ENCODE measurements at places on chromosomes 16 and 17.
A peak's percentile ranks its signal among the peaks of the same experiment; 100 is the strongest.

GRCh38 chr17:19720210-19720475 is 3.8 kb upstream of the SLC47A2 start:
- no peak for DNase-seq

- no peak for DNase-seq
Observed at GRCh38 chr16:55510185-55510805, 1.4 kb downstream of the LPCAT2 start.

- DNase-seq: no peak
Observed at GRCh38 chr17:73835605-73836004, 191.4 kb upstream of the SDK2 start.

- no peak for DNase-seq
Observed at GRCh38 chr16:2795395-2796143, 2.7 kb upstream of the PRSS41 start.

GRCh38 chr16:87131996-87132345 is 185.2 kb downstream of the C16orf95 start:
- DNase-seq: no peak

DNA sequence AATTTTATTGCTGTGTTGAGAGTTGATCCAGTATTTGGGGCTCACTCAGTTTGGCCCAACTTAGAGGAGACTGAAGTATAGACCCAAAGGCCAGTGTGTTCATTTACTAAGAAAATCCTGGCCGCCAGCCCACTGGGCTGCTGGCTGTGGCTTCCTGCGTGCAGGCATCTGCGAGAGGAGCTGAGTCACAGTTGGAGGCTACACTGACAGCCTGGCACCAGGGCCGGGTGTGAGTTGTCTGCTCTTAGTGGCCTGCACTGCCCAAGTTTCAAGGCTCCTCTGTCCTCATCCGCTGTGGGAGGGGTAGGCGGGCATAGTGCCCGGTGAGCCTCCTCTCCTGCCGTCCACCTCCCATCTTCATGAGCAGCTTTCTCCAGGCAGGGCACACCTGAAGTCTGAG is 54.2 kb downstream of the PLD6 start:
- peak; percentile 71 for DNase-seq

GRCh38 chr16:25593260-25593659 is 98.5 kb upstream of the HS3ST4 start:
- no peak for DNase-seq

DNA sequence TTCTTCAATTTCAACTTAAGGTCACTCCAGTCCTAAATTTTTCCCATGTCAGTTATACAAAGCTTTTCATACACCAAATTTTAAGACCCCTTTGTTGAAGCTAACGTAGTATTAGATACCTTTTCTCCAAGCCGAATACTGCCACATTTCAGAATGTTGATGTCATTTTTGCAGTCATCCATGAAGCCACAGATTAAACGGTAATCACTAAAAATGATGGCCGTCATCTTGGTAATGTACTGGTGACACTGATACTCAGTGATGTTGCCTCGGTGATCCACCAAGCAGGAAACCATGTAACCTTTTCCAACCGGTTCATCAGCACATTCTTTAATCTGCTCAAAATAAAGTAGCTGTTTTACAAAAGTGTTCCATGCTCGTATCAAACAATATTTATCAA is 82.1 kb upstream of the CLEC18B start:
- DNase-seq: no peak

GRCh38 chr17:7769854-7770253 is 52.3 kb downstream of the DNAH2 start:
- DNase-seq: no peak

DNA sequence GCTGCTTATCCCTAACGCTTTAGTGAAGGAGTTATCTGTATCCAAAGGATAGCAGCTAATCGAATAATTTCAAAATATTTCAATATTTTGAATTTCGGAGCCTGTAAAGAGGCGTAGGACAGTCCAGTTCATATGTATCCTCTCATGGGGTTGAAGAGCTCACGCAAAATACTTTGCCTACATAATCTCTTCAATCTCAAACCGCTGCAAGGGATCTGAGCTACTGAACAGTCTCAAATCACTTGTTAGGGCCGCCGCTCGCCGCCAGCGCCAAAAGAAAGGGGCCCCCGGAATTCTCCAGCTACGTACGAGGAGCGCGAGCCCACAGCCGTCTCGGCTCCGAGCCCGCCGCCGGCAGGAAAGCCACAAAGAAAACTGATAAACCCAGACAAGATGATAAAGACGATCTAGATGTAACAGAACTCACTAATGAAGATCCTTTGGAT is 601 bp upstream of the RFWD3 start:
- DNase-seq: peak; percentile 40

DNA sequence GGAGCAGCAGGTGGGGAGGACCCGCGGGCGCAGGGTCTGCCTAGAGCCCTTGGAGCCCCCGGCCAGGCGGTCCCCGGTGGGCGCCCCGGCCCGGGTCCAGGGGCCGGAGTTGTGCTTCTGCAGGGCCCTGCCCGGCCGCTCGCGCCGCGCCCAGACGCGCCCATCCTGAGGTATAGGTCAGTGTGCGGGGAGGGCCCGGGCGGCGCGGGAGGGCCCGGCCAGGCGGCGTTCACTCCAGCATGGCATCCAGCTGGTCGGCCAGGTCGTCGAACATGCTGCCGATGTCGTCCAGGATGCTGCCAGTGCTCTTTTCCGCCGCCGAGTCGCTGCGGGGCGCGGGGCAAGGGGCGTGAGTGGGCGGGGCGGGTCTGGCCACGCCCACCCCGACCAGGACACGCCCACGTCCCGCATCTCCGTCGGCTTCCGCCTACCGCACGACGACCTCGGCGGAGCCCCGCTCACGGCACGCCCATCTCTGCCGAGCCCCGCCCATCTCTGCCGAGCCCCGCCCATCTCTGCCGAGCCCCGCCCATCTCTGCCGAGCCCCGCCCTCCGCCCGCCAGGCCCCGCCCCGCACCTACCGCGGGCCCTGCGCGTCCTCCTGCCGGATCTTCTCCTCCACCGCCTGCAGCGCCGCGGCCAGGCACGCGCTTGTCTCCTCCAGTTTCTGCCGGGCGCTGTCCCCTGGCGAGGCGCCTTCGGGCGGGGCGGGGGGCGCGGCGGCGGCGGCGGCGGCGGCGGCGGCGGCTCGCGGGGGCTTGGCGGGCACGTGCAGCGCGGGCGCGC is 17.9 kb downstream of the CASKIN1 start:
- DNase-seq: no peak

- DNase-seq: no peak
Observed at GRCh38 chr16:47059991-47060390, 83.8 kb downstream of the NETO2 start.

DNA sequence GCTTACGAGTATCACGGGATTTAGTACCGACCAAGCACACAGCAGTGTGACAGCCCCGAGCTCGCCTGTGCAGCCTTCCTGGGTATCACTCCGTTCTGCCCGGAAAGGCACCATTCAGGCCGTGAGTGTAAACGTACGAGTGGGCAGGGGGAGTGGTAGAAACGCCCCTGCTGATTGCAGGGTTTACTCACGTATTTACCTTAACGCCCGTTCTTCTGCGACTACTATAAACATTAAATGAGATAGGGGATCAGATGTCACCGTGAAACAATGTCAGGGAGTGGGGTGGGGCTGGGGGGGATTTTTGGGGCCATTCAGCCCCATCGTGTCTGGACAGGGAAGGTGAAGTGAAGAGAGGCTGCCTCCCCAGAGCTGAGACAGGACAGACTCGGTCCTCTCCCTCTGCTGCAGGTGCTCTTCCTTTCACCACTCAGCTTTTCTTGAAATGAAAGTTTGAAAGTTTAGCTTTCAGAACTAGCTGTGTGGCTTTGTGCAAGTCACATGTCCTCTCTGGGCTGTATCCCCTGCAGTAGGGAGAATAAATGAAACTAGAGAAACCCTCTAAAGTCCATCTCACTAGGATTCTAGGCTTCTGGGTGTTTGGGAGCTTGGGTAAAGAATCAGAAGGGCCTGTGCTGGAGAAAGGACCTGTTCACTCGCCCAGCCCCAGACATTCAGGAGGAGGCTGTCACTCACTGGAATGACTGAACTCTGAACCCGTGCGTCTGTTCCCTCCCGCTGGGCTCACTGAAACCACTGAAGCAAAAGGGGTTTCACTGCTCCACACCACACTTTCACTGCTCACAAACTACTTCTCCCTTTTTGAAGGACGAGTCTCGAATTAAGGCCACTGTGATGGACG is 66.7 kb downstream of the RPA1 start:
- no peak for DNase-seq

- peak; percentile 18 for DNase-seq
Observed at GRCh38 chr17:44220213-44221083, 973 bp upstream of the UBTF start.

- peak; percentile 60 for DNase-seq
Observed at GRCh38 chr17:27430882-27431491, 25.3 kb upstream of the KSR1 start.

GRCh38 chr16:8005096-8005860 is 585.0 kb downstream of the TMEM114 start:
- DNase-seq: no peak

- no peak for DNase-seq
Observed at GRCh38 chr16:10624527-10624926, 44.1 kb upstream of the EMP2 start.

DNA sequence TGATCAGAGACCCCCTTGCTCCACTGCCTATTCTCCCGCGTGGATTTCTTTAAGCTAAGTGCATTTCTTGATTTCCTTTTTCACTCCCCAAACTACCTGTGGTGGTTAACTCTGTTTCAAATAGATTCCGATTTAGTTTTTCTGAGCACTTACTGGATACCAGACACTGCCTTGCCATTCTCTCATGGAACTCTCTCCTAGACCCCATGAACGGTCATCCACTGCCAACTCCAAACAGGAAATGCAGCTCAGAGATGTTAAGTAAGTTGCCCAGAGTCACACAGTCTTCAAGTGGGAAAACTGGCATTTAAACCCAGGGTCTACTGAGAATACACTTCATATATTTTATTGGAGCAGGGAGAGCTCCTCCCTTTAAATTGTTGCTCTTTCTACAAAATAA is 199.4 kb downstream of the MAF start:
- no peak for DNase-seq

DNA sequence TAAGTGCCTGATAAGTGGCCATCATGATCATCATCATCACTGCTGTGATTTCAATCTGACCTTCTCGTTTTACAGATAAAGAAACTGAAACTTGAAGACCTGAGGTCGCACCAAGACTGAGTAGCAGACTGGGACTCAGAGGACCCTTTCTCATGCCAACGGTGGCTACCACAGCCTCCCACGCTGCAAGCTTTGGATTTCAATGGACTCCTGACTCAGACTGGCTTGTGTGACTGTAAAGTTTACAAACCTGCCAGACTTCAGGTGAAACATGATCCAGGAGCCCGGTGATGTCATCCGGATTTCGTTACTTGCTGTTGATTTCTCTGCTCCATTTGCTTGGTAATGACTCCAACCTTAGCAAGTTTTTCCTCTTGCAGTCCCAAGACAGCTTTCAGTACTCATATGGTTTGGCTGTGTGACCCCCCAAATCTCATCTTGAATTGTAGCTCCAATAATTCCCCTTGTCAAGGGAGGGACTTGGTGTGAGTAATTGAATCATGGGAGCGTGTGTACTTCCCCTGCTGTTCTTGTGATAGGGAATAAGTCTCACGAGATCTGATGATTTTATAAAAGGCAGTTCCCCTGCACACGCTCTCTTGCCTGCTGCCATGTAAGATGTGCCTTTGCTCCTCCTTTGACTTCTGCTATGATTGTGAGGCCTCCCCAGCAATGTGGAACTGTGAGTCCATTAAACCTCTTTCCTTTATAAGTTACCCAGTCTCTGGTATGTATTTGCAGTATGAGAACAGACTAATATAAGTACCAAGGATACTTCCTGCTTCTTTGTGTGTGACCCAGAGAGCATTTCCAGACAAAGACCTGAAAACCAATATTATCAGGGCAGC is 26.7 kb upstream of the IRX6 start:
- DNase-seq: no peak

GRCh38 chr17:83149029-83149725 is 69.8 kb downstream of the METRNL start:
- DNase-seq: no peak

DNA sequence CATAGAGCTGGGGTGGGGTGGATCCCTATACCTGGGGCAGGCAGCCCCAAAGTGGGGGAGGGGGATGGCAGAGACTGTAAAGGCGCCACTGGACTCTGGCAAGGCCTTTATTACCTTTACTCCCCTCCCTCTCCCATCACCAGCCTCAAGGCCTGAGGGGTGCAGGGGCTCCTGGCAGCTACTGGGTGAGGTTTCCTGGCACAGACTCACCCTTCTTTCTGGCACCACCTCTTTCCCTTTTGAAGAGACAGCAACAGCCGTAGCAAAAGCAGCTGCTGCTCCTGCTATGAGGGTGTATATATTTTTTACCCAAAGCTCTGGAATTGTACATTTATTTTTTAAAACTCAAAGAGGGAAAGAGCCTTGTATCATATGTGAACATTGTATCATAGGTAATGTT is 17.6 kb downstream of the RAPGEFL1 start:
- no peak for DNase-seq

DNA sequence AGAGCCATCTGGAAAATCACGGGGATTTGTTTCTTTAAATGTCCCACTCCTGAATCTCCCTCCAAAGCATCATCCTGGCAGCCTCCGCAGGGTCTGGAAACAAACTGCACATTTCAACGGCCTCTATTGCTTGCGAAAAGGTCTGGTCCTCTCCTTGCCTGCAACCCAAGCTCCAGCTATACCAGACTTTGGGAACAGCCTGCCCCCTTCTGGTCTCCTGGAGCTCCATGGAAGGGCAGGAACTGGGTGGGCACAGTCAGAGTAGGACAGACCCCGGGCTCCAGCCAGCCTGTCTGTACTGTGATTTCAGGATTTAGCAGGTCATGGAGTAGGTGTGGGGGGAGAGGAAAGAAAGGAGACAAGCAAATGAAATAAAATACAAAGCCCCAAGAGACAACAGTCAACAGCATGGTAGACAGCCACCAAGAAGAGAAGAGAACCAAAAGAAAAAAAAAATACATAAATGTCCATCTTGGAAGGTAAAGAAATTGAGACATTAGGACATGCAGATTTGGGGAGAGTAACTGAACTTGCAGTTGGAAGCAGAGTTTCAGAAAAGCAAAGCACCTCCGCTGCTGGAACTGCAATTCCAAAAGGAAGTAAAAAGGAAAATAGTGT is 2.7 kb downstream of the XYLT1 start:
- DNase-seq: peak; percentile 48

DNA sequence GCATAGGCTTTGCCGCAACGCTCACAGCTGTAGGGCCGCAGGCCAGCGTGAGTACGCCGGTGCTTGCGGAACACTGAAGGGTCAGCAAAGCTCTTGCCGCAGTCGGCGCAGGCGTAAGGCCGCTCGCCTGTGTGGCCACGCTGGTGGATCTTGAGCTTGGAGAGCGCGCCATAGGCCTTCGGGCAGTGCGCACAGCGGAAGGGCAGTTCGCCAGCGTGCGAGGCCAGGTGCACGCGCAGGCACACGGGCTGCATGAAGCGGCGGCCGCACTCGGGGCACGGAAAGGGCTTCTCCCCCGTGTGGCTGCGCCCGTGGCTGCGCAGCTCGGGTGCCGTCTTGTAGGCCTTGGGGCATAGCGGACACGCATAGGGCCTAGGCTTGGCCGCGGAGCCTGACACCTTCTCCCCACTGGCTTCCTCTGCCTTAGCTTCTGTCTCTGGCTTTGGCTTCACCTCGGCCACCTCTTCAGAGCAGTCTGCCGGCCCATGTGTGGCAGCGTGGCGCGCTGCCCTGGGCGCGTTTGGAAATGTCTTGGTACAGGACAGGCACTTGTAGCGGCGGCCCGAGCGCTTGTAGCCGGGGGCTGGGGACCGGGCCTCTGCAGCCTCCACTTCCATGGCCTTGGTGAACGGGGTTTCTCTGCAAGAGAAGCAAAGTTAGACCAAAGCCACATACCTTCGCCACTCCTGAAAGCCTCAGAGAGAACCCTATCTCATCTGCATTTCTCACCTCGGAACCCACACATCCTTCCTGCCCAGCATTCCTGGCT is 10.0 kb downstream of the ZNF668 start:
- no peak for DNase-seq

GRCh38 chr16:719815-720446 is 1.0 kb upstream of the ANTKMT start:
- no peak for DNase-seq

All from foreskin melanocyte (primary cell).